ENCODE measurements at places on chromosomes 12 and 14.

DNA sequence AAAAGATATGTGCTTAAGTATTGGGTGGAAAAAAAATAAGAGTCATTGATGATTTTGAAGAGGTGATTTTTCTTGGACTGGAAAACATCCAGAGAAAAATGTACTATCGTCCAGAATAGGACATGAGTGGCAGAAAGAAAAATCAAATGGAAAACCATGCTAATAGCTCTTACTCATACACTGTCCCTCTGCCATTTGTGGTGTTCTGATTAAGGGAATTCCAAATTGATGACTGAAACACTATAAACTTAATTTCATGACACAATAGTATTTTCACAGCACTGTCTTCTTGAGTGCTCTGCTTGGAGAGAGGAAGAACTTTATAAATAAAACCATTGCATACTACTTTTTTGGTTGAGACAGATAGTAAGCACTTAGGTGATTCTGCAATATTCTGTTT is 72.4 kb downstream of the USP15 start:
- DNase-seq, result no peak

- DNase-seq, result no peak
Measured at GRCh38 chr12:15225136-15225862, 4.1 kb upstream of the RERG start.

DNA sequence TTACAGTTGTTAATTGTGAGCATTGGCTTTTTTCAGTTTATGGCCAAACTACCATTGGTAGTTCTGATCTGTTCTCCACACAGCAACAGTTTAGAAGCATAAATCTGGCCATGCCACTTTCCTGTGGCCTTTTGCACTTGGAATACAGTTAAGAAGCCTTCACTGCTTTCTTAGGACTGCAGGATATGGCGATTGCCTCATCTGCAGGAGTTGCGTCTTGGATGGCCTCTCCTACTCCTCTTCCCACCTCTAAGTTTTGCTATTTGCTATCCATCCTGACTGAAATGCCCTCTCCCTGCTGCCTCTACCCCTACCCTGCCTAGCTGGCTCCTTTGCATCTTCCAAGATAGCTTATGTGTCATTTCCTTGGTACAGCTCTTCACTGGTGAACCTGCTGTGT is 12.8 kb upstream of the BMAL2 start:
- no peak for DNase-seq

DNA sequence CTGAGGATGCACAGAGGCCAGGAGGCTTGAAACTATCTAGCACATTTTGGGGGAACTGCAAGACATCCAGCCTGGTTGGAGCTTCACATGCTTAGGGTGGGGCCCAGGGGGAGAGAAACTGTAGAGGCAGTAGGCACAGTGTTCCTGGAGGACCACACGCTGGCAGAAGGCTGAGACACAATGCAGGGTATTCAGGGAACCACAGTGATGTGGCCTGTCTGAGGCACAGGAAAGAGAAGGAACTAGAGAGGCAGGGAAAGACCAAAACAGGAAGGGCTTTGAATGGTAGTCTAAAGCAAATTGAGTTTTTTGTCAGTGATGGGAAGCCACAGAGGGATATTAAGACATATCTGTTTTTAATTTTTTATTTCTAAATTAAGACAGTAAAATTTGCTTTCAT is 100.2 kb upstream of the PRICKLE1 start:
- DNase-seq, result no peak

DNA sequence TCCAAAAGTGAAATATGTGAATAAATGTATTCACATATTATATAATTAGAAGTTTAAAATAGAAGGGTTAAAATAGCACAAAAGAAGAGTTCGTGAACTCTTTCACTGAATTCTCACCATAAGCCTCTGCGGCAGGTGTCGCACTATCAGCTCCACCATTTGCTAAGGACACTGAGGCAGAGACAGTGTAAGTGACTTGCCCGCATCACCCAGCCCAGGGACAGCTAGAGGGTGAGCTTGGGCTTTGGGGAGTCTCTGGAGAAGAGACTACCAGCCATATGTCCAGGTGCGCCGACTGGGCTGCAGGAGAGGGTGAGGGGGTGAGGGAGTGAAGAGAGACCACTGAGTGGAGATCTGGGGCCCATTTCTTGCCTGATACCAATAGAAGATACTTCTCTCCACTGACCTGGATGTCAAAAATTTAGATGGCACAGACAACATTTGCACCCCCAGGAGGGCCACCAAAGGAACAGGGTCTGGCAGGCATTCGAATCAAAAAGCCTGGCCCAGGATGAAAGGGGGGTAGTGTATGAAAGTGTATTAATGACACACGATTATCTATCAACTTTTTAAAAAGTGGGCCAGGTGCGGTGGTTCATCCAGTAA is 28.5 kb downstream of the FAIM2 start:
- no peak for DNase-seq

GRCh38 chr14:71203306-71203705 is 296.0 kb downstream of the PCNX1 start:
- no peak for DNase-seq

DNA sequence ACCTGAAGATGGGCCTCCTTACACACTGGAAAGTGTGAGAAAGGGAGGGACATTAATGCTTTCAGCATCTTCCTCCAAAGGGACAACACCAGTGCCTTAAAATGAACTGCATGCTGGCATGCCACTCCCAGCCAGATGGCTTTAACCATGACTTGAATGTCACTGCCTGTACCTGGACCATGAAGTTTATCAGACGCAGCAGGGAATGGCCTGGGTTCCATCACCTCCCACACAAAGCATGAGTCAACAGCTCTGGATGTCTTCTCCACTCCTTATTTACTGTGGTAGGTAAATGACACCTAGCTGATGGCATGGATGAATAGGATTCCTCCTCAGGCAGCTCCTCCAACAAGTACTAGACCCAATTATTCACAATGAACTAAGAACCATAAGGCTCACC is 645.6 kb downstream of the SOX5 start:
- no peak for DNase-seq

GRCh38 chr14:24613747-24614146 is 4.3 kb upstream of the GZMH start:
- DNase-seq, result no peak

GRCh38 chr12:104846056-104846767 is 111.9 kb downstream of the SLC41A2 start:
- no peak for DNase-seq

DNA sequence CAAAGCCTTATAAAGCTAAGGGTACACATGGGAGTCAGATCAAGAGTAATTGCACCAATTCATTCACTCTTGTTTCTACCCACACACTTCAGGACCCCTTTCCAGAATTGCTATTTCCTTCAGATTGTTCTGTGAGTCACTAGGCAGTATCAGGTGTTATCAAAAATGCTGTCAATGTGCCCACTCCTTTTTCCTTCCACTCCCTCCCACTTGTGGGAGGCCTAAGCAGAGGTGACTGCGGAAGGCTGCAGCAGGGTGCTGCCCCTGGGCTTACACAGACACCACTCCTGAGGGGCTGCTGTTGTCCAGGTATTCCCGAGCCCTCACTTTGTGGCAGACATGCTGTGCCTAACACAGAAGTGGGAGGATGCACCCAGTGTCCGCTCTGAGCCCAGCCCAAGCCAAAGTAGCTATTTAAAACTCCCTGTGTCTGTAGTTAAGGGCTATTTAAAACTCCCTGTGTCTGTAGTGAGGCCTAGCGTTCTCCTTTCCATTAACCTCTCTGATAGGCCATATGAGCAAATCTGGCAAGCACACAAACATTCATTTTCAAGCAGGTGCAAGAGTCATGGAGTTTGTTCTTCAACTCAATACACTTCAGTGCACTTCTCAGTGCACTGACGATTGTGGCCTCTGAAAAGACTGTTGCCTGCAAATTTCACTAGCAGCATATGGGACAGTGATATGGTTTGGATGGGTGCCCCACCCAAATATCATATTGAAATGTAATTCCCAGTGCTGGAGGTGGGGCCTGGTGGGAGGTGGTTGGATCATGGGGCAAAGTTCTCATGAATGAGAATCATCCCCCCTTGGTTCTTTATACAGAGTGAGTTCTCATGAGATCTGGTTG is 117.8 kb downstream of the PHLDA1 start:
- no peak for DNase-seq

DNA sequence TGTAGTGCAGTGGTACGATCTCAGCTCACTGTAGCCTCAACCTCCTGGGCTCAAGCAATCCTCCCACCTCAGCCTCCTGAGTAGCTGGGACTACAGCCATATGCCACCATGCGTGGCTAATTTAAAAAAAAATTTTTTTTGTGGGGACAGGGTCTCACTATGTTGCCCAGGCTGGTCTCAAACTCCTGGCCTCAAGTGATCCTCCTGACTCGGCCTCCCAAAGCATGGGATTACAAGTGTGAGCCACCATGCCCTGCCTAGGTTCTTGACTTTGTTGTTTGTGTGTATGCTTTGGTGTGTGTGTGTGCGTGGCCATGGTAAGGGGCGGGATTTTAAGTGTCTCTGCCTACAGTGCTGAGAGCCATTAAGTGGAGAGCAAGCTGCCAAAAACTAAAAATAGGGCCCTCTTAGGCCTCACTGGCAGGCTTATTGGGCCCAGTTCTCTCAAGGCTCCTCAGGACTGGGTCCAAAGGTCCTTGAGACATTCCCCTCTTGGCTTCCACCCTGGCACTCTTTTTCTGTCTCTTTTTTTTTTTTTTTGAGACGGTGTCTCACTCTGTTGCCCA is 5.1 kb downstream of the COX14 start:
- no peak for DNase-seq

DNA sequence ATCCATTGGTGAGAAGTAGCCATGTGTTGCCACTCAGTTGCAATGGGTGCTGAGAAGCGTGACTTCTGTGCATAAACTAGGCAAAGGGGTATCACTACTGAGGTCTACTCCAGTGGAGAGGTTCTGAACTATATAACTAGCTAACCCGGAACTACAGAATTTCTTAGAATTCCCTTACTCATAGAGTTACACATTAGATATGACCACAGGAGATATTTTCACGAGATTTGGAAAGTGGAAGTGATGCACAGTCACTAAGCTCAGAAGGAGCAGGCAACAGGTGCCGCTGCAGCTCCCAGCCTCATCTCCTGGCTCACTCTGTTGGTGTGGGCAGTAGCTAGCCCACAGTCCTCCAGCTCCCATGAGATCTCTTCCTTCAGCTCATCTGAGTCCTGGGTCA is 136.6 kb downstream of the SSPN start:
- DNase-seq, result no peak

DNA sequence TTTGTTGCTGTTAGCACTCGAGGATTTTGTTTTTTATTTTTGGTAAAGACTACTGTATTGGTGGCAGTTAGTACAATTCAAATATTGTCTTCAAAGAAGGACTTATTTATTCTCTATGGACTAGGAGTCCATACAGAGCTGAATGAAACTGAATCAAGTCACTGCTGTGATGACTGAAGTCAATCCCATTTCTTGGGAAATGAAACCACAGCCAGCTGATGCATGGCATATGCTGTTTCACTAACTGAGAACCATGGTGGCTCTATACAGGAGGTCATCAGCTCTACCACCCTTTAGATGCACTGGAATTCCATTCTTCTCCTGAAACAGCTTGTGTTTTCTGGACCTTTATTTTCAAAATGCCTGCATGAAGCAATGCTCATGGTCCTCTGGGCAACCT is 22.2 kb downstream of the VTI1B start:
- no peak for DNase-seq

GRCh38 chr14:79629411-79630287 is 581.7 kb downstream of the DIO2 start:
- no peak for DNase-seq

DNA sequence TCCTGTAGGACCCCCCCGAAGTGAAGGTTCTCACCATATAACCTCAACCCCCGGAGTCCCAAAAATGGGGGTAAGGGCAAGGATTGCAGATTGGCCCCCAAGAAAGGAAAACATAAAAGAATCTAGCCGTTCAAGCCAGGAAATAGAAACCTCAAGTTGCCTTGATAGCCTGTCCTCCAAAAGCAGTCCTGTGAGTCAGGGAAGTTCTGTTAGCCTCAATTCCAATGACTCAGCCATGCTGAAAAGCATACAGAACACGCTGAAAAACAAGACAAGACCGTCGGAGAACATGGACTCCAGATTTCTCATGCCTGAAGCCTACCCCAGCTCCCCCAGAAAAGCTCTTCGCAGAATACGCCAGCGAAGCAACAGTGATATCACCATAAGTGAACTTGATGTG is 344.2 kb upstream of the RGS6 start:
- no peak for DNase-seq

GRCh38 chr14:98766818-98767217 is 505.2 kb downstream of the BCL11B start:
- no peak for DNase-seq

DNA sequence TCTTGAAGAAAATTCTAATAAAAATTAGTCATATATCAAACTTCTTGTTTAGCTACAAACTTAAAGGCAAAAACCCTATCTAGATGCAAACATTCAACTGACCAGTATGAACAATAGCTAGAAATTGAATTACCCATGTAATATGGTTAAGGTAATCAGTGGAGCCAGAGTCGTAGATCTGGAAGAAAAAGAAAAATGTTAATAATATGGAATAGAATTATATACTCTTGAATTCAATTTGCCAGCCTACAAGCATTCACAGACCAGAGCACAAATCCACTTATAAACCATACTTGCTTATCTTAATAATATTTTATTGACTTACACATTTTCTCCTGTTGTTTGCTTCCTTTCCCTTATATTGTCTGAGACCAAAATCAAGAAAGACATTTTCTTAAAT is 7.7 kb upstream of the HEATR5A start:
- DNase-seq, result no peak

GRCh38 chr14:89365061-89365801 is 51.8 kb downstream of the FOXN3 start:
- DNase-seq, result no peak

GRCh38 chr14:104677512-104678332 is 11.7 kb upstream of the INF2 start:
- no peak for DNase-seq

DNA sequence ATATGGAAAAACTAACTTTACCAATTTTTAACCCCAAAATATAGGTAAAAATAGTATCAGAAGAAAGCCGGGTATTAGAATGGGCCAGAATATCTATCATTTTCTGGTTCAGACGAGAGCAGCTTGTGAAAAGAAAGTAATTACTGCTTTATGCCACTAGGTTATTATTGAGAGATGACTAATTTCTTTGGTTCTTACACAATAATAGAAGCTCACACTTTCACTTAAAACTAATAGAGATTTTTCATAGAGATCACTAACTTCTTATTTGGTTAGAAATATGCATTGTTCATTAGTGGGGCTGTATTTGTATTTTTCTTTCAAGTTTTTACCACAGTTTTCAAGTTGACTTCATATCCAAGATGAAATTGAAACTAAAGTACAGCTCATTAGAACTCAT is 1241.2 kb upstream of the FLRT2 start:
- DNase-seq, result no peak

- no peak for DNase-seq
Measured at GRCh38 chr14:101980700-101981099, 16.3 kb downstream of the DYNC1H1 start.
